ENCODE measurements at places on chromosomes 4 and X.

DNA sequence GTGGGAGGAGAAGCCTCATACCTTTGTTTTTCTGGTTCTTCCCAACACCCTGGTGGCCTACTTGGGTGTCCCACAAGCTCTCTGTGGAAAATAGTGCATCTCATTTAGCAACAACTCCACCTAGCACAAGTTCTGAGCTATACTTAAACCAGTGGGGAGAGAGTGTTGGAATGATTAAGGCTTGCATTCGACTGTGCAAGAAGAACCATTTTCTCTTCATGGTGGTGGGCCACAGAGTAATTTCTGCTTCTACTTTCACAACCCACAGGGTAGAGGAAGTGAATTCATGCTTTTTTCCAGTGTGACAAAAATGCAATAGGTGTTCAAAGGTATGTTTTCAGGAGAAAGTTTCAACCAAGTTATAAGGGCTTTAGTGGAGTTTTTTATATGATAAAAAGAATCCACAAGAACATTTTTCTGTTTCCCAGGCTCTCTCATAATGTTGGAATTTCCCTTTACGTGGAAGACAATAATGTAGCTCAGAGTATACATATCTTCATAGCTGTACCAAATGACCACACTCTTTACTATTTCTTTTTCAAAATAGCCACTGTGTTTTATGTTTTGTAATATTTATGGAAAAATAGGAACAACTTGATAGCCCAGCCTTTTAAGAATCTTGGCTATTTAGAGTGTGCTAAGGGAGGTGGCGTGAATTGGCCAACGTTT lies 80.3 kb upstream of the HHIP start:
- no peak for DNase-seq

DNA sequence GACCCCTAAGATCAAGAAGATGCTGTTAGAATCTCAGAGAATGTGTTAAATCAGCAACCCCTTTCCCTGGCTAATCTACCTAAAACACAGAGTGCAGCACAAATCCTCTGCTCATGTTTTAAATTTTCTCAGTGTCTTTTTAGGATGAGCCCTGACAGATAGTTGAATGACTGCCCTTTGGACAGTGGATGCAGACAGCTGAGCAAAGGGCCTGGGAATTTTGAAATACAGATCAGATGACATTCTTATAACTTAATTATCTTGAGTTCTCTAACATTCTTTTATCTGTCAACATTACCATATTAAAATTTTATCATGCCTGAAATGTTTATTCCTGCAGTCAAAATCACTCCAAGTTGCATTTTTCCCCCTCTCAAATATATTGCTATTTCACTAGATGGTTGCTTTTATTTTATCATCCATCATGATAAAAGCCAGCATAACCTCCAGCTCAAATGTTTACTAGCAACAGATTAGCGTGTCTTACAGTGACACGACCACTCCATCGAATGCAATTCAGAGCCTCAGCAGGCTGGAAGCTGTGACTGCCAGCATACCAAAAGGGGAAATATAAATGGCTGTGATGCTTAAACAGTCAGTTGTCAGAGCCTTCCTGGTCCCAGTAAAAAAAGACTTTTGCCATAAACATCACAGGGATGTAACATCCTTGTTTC lies 22.8 kb upstream of the ARHGAP24 start:
- DNase-seq = no peak

DNA sequence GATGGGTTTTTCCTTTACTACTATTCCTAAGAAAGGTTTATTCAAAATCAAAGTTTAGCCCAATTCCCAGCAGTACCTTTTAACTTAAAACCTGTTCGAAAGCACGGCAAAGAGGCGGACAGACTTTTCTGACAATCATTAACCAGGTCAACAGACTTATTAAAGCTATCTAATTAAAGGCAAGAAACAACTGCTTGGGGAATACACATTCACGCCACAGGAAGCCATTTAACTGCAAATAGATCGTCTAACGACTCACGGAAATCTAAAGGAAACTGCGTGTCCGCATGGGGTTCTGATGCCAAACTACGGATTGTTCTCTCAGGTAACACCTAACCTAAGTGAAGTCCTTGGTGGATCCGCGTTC lies 663 bp upstream of the USP53 start:
- DNase-seq = no peak

DNA sequence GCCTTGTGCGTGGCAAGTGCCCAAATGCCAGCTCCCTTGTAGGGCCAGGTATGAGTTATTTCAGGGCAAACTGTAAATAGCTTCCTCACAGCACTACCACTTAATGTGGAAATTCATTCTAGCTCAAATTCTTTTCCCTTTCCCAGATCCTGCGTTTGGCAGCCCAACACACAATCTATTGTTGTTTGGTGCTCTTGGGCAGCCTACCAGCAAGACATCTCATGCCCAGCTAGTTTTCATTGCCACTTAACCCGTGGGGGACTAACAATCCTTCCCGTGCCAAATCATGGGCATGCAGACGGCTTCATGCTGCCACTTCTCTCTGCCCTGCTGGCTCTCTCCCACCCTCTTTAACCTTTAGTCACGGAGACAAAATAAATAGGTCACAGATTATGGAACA lies 454.2 kb downstream of the GRIA2 start:
- DNase-seq = no peak

DNA sequence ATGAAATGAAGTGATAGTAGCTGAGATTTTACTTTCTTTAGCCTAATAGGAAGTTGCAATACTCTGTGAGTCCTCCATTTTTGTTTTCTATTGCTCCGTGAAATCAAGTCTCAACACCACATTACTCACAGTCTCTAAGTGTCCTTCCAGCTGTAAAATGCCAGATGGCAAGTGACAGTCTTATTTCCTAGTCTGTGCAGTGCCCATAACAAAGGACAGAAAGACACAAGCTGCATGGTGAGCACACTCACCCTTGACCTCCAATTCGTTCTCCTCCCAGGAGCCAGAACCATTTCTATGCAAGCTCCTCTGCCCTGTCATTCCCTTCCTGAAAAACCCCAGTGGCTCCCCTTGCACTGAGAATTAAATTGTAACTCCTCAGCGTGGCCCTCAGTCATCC lies 101.6 kb downstream of the PARM1 start:
- DNase-seq = no peak

- no peak for DNase-seq
Observed at GRCh38 chr4:18559492-18559891, 537.9 kb upstream of the LCORL start.

All from NCI-H1417 treated with DMSO at 0.1 percent for 48 hours (cell line).